HT-29 (cell line): ENCODE measurements at places on chromosomes 16 and 17. TPM values are rescaled to one million over a fixed set of nuclear protein-coding genes. Genes with fewer than 3 reads are reported as not detected.

- no peak for DNase-seq
Measured at GRCh38 chr17:65020284-65020683, 36.3 kb downstream of the GNA13 start.

NME1 gene
- total RNA-seq: 237 and 256 TPM in 2 replicates

PLK1 gene
- 90.6 and 99.6 TPM in 2 replicates for total RNA-seq

CAMKK1 gene
- total RNA-seq: 6.2 TPM in 2 replicates
